ENCODE measurements at places on chromosomes 4 and X.

DNA sequence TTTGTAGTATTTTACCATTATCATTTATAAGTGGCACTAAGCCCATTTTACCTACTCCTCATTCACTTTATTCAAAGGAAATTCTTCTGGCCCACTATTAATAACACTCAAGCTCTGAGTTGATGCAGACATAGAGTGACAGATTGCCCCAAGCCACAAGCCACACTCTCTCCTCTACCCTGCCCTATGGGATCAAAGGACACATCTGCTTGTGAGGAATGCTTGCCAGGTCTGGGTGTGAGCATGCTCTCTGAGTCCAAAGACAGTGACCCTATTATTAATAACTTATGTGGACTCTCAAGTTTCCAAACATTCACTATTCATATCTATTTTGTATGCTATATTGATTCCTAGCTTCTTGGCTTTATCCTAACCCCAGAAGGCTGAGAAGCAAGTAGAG, 18.5 kb downstream of the ETNPPL start:
- DNase-seq = no peak

DNA sequence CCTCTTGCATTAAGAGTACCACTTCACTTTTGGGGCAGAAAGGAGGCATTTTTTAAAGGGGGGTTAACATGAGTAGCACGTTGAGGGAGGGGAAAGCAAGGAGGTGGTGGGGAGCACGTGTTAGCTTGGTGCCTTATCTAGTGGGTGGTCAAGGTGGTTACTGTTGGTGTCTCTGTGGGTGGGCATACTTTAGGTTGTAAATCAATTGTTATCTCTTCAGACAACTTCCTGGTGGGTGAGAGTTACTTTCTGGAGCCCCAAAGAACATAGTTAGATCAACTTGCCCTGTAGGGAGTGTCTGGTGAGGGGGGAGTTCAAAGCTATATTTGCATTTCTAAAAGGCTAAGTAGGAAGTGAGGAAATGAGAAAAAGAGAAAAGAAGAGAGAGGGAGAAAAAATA, 297.7 kb upstream of the CLNK start:
- no peak for DNase-seq

DNA sequence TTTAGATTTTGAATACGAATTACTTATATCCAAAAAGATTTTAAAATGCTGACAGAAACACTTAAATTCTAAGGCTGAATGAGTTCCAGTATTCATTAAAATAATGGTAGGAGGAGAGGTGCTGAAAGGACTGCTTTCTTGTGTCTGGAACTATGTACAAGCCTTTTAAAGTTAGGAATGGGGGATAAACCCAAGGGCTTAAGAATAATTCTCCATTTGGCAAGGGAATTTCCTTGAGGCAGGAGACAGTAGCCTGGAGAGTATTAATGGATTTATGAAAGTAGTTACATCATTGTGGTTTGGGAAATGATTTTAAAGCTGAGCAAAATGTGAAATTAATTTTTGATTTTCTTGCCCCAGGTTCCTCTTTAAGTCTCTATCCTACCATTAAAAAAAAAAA, 266.5 kb upstream of the KCNIP4 start:
- DNase-seq = no peak

DNA sequence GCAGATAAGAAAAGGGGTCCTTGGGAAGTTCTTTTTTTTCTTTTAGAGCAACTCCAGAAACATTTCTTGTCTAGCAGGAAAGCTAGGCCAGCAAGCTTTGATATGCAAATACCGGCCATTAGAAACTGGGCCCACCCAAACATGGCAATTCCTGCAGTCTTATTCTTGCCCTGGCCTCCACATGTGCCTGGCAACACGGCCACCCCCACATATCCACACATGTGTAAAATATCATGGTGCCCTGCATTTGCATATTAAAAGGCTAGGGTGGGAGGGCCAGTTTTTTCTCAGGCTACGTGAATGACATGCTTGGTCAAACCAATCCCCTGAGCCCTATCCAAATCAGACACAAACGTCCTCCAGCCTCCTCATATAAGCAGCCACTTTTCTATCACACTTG, 171.7 kb upstream of the ZCCHC13 start:
- no peak for DNase-seq

GRCh38 chrX:139211568-139212182, 318.9 kb upstream of the F9 start:
- DNase-seq = no peak

GRCh38 chr4:8229331-8229975, 30.4 kb downstream of the SH3TC1 start:
- no peak for DNase-seq

GRCh38 chrX:101397779-101398178, 7.0 kb downstream of the RPL36A start:
- peak; percentile 56 for DNase-seq

- DNase-seq = peak; percentile 88
Measured at GRCh38 chr4:83267121-83267829, 17.3 kb downstream of the COQ2 start.

DNA sequence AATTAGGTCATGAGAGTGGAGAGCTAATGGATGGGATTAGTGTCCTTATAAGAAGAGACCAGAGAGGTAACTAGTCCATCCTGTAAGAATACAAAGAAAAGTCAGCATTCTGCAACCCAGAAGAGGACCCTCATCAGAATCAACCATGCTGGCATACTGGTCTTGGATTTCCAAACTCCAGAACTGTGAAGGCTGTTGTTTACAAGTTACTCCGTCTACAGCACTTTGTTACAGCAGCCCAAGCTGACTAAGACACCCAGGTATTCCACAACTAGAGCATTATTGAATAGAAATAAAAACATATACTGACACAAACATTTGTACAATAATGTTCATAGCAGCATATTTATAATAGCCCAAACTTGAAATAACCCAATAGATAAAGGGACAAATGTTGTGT, 9.2 kb downstream of the TMEM156 start:
- DNase-seq = no peak

DNA sequence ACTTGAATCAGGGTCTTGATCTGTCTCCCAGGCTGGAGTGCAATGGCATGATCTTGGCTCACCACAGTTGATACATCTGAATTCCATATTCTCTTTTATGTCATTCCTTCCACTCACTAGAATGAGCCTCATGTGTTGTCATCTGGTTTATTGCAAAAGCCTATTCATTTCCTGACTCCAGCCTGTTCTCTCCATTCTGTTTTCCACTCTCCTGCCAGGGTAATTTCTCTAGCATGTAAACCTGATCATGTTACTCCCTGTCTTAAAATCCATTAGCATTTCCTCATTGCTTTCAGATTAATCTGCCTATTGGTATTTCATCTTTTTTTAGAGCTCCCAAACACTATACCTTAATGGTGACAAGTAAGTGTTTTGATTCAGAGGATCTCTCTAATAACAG, 4.3 kb upstream of the DDX60L start:
- peak; percentile 36 for DNase-seq

GRCh38 chr4:123248085-123248659, 148.4 kb upstream of the SPRY1 start:
- DNase-seq = no peak

GRCh38 chr4:161546902-161547301, 616.9 kb downstream of the FSTL5 start:
- DNase-seq = no peak

DNA sequence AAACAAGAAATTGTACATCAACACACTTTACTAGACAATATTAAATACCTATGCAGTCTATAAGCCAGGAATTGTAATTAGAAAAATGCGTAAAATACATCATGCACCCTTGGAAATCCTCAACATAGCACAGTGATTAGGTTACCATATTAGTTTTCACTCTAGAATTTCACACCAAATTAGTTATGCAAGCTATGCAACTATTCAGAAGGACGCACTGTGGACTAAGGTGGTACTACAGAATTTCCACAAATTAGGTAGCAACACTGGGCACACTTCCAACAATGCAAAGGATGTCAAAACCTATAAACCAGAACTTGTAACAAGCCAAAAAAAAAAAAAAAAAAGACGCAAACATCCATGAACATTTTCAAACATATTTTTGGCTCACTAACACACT, 71.1 kb upstream of the ZCCHC13 start:
- peak; percentile 16 for DNase-seq

DNA sequence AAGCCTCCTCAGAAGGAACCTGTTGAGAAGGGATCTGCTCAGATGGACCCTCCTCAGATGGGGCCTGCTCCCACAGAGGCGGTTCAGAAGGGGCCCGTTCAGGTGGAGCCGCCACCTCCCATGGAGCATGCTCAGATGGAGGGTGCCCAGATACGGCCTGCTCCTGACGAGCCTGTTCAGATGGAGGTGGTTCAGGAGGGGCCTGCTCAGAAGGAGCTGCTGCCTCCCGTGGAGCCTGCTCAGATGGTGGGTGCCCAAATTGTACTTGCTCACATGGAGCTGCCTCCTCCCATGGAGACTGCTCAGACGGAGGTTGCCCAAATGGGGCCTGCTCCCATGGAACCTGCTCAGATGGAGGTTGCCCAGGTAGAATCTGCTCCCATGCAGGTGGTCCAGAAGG, 22.9 kb downstream of the REST start:
- no peak for DNase-seq

GRCh38 chrX:23773601-23774175, 9.3 kb upstream of the SAT1 start:
- no peak for DNase-seq

DNA sequence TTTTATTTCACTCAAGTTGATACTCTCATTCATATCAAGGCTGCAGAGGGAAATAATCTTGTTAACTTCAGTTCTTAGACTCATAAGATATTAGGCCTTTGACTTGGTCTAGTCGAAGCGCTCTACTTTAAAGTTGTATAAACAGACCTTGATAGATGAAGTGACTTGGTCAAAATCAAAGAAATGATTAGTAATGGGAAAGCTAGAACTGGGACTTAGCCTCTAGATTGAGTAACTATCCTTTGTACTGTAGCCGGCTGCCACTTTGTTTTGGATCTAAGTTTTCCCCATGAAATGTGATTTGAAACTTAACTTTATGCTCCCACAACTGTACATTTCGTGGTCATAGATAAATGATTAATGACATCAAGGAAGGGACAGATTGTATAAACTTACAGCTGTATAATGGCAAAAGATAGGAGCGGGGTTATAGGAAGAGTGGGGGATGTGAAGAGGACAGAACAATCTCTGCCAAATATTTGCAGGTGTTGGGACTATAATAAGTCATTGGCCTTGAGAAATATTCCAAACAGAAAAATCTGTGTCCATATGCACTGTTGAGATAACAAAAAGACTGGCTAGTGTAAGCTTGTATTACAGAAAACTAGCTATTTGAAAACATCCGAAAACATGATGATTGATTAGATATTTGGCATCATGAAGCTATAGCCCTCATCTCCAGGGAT, 17.2 kb downstream of the MID2 start:
- DNase-seq = no peak

DNA sequence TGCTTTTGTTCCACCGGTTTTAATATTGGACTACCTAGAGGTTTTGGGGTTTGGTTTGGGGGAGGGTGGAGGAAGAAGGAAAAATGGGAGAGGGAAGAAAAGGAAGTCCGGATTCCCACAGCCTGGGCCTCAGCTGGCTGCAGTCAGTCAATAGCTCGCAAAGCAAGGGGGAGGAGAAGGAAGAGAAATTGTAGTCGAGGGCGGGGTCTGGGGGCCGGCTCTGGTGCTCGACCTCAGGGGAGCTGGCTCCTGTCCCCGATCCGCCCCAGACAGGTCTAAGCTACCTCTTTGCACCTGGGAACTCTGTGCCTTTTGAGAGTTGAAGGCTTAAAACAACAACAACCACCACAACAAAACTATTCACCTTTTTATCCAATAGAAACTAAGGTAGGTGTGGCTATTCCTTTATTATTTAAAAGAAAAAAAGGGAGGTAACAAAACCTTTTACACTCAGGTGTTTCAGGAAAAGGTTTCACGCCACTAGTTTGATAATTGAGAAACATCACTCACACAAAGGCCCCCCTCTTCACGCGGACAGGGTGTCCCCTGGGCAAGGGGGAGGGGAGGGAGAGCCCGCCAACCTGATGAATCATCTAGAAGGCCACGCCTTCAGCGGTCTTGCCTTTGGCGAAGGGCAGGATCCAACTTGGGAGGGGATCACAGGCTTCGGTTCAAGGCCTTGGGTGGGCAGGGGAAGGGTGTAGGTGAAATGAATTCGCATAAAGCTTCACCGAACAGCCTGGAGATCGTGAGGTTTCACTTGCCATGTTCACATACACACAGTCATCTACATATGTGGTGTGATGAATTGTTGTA, 1.6 kb upstream of the LNX1 start:
- no peak for DNase-seq
